ENCODE measurements at places on chromosomes 7 and 10.
A peak's percentile ranks its signal among the peaks of the same experiment; 100 is the strongest.

- DNase-seq = no peak
These were observed 156.3 kb upstream of the C7orf33 start for GRCh38 chr7:148434181-148434757.

DNA sequence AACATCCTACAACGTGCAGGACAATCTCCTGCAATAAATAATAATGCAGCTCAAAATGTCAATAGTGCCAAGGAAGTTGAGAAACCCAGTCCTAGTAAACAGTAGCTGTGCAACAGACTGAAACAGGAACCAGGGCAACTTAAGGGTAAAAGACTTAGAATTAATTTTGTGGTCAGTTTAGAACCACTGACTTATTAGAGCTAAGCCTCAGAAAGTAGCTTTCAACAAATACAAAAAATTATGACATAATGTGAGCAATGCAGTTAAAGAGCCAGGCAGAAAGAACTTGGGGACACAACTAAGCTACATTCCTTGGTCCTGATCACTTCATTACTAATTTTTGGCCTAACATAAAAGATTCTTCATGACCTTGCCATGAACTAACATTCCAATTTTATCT lies 195.4 kb downstream of the MACC1 start:
- no peak for DNase-seq

DNA sequence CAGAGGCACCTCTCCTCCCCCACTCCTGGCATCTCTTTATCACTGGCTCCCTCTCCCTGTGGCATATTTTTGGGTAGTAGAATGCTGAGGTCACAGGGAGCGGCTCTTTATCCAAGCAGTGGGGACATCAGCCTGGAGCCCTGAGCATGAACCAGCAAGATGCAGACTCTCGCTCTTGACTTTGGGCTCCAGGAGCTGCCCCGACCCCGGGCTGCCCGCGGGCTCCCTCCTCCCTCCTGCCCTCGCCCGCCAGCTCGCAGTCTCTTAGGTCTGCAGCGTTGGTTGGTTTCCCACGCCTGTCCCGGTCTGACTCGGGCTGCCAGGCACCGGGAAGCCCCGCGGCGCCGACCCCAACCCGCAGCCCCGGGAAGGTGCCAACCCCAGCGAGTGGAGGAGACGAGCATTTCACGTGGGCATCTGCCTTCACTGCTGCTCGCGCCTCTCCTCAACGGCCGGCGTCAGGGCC lies 1.3 kb downstream of the INSYN2A start:
- DNase-seq = no peak

- no peak for DNase-seq
These were observed 10.0 kb upstream of the DUSP5 start for GRCh38 chr10:110487411-110488331.

- no peak for DNase-seq
These were observed 164.4 kb upstream of the FEZF1 start for GRCh38 chr7:122468945-122469344.

DNA sequence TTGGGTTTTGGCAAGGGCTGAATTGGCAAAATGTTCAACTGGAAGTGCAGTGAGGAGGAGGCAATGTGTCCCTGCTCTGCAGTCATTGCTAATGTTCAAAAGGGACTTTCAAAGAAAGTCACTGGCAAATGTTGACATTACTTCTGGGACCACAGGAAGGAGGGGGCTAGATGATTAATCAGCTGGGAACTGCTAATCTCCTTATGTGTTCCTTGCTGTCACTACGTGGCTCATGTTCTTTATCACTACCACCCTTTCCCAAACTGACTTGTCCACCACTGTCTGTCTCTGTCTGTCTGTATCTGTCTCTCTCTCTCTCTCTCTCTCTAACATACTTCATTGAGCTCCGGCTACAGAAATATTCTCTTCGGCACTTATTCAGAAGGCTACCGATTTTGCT lies 86.9 kb upstream of the MTPN start:
- DNase-seq = no peak

- DNase-seq = peak; percentile 11
These were observed 1.4 kb downstream of the APBB1IP start for GRCh38 chr10:26439406-26440087.

- DNase-seq = peak; percentile 44
These were observed 103.4 kb upstream of the ANLN start for GRCh38 chr7:36286226-36286625.

DNA sequence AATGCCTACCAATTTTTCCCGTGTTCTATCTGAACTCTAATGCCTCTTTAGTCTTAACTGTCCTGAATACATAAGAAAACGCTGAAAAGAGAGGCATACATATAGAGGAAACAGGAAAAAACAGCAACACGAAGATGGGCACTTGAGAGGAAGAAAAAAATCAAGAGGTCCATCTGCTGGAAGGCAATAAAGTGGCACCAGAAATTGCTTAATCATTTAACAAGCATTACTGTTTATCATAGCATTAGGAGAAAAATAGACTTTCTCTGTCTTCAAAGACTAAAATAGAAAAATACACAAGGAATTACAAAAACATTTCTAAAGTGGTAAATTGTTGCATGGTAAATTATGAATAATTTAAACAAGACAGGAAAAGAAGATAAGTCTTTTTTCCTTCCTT lies 35.0 kb downstream of the NSUN6 start:
- no peak for DNase-seq

DNA sequence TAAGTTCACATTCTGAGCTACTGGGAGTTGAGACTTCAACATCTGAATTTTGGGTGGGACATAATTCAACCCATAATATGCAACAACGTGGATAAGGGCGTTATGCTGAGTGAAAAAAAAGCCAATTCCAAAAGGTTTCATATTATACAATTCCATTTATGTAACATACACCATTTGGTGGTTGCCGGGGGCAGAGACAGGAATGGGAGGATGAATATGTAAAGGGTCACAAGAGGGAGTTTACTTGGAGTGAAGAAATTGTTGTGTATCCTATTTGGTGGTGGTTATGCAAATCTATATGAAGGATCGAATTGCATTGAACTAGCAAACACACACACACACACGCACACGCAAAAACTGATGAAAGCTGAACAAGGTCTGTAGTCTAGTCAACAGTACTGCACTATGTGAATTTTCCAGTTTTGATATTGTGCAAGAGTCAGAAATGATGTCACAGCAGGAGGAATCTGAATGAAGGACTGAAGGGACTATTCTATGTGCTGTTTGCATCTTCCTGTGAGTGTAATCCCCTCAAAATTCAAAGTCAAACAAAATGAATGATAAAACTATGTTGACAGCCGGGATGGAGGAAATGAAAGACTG lies 249.2 kb upstream of the HABP2 start:
- DNase-seq = no peak

DNA sequence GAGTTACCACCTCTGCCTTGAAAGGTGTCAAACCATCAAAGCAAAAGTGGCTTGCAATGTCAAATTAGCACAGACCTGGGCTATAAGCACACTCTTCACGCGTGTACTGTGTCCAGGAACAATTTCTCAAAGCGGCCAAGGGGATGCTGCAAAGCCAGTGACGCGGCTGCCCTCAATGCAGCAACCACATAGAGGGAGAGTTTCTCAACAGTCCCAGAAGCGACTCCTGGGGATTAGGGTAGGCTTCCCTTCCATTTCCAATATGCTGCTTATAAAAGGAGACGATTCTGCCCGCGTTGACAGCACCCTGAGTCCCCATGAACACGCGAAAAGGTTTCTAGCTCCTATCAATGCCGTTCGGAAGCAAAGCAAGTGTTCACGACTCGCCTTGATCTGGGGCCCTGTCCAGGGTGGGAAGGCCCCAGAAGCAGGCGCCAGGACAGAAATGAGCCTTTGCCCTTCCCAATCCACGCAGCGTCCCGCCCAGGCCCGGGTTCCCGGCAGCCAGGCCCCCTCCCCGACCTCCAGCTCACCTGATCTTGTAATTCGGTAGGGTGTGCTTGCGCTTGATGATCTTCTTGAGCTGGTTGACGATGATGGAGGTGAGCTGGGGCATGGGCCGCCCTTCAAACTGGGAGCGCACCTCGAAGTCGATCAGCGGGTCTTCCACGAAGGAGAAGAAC lies 1.3 kb downstream of the PDZD8 start:
- peak; percentile 27 for DNase-seq

- DNase-seq = no peak
These were observed 70.3 kb downstream of the OGDH start for GRCh38 chr7:44676776-44677175.

DNA sequence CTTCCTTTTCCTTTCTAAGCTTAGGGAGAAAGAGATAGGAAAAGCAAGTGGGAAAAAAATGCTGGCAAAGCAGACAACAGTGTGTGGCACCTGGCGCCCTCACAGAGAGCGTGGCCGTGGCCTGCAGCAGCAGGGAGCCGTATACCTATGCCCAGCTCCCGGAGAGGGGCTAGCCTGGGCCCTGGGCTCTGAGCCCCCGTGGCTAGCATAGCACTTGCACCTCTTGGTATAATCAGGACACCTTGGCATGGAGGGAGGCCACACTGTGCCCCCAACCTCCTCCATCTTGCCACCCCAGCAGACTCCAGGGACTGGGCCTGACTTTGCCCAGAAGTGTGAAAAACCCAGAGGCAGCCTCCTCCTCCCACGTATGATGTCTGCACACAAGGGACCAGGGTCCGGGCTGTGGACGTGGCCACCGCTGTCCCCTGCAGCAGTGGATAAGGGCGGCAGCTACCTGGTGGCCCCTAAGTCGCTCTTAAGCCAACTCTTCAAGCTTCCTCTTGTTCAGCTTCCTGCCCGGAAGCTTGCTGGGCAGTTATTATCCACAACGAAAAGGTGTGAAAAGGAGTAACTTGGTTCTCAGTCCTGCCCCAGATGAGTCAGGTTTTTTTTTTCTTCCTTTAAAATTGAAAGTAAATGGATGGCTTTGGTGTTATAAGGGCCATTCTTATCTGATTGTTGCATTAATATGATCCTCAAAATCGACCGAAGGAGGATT lies 249.1 kb upstream of the PITRM1 start:
- no peak for DNase-seq

DNA sequence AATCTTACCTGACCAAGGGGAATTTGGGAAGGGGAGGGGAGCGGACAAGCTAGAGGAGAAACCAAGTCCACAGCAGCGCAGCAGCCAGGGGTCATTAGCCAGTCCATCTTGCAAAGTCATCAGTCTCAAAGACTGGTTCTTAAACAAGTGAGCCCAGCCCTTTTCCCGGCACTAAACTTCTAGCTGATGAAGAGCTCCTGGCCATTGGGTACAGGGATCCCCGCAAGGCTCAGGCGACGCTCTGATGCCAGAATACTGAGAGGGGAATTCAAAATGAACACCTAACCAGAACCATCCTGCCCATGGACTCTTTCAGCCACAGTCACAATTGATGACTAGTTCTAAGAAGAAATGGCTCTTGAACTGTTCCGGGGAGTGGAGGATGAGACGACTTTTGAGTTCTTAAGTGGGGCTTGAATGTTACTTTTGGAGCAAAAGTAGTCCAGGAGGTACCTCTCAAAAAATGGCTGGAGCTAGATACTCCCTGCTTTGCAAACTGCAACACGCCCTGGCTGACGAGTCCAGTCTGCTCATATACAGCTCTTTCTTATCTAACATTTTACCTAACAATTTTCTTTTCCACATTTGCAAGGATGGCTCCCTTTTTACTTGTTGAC lies 2.5 kb upstream of the TWIST1 start:
- DNase-seq = no peak

DNA sequence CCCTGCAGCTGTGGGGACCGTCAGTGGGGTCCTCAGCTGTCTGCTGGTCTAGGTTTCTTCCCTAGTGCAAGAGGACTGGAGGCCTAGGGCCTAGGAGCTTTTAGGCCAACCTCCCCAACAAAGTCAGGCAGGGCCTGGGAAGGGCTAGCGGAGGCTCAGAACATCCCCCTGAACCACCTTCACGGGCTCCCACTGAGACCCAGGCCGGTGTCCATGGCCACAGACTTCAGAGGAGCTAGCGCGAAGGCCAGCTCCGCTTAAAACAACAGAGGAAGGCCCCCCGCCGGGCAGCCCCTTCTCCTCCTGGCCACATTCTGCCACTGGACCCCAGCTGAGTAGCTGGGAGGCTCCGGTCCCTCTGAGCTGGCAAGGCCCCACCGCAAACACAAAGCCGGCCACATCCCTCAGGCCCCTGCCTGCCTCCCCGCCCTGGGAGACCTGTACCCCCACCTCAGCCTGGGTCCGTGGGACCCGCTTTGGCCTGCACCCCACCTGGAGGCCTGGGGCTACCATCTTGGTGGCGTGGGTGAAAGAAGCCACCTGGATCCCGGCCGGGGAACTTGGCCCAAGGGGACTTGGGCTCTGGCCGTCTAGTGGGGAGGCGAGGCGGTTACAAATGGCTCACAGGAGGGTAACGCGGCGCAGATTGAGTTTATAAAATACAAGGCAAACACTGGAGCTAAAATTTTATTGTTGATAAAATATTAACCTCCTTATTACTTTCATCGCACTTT lies 5.4 kb upstream of the UNCX start:
- DNase-seq = no peak

DNA sequence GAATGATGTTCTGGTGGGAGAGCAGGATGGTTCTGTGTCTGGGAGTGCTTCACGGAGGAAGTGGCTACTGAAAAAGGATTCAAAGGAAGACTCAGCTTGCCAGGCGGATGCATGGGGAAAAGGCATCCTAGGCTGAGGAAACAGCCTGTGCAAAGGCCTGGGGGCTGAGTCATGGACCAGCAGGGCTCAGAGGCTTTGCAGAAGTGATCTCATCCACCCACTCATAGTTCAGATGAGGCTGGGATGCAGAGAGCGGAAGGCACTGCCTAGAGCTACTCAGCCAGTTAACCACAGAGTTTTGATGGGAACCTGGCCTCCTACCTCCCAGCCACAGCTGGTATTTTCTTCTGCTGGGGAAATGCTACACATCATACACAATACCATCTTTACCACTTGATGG lies 15.8 kb upstream of the ADAMTS14 start:
- peak; percentile 67 for DNase-seq

GRCh38 chr10:113475381-113475807 lies 77.5 kb upstream of the HABP2 start:
- no peak for DNase-seq

DNA sequence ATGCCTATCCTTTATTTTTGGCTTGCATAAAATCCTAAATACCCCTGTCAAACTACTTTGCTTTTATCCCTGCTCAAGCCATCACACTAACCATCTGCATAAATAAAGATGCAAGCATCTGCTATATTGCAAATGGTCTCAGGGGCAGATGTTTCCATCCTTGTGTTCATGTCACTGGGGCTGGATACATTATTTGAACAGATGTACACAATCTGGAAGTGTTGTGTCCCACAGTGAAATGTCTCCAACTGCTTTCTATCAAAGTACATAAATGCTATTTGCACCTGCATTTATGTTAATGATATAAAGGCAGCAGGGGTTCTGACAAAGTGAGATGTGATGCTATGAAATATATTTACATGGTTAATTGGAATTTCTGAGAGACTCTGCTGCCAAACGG lies 163.1 kb downstream of the ZNF438 start:
- DNase-seq = no peak

Measured in stimulated activated CD4-positive, alpha-beta T cell treated with anti-CD3 and anti-CD28 coated beads, Interleukin-4, amount 100 ng/mL, for 24 hours (primary cell).